Daoy (cell line): ENCODE measurements at places on chromosomes 2 and 18.

GRCh38 chr2:178529194-178529593 is 48.9 kb downstream of the PLEKHA3 start:
- no peak for DNase-seq

DNA sequence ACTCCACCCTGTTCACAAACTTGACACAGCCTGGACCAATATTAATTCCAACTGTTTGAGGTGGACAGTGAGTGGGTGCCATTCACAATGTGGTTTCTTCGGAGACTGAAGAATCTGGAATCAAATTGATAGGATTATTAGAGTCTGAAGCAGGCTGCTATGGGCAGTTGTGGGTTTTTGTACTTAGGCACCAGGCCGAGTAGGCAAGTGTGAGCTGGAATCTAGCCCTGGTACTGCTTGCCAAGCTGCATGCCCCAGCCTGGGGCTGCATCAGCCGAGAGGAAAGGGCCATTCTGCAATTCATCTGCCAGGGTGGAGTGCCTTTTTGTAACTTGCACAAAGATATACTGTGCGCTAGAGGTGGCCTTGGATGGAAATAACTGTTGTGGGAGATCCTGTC is 654.7 kb upstream of the FANCL start:
- no peak for DNase-seq

DNA sequence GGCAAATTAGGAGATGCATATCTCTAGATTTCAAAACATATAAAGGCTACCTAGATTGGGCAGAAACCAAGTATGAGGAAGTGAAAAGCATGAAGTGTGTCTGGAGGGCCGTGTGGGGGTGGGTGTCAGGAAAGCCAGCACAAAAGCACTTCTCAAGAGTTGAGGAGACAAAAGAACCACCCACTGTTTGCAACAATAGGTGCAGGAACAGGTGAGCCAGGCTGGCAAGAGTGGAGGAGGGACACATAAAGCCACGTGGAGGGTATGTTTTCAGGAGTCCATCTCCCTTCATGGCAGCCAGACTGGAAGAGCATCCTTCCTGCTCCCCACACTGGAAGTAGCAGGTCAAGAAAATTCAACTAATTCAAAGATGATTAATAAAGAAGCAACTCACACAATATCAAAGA is 96.4 kb downstream of the CERS6 start:
- DNase-seq = no peak

- no peak for DNase-seq
Measured at GRCh38 chr2:238241970-238242369, 2.1 kb upstream of the HES6 start.

DNA sequence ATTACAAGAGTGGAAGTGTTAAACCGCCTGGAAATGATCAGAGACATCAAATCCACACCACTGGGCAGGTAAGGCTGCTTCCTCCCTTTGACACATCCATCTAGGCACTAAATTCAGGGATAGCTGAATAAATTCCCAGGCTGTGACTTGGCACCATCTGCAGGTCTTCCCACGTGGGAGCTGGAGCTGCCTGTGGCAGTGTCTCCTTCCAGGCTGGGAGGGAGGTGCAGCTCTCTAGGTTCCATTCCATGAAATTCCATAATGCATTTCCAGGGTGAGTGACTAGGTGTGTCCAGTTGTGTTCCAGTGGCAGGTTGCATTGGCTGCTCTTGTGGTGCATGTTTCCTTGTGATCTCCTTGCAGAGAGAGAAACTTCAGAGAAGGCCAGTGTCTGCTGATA is 188.9 kb upstream of the CXCR4 start:
- no peak for DNase-seq

DNA sequence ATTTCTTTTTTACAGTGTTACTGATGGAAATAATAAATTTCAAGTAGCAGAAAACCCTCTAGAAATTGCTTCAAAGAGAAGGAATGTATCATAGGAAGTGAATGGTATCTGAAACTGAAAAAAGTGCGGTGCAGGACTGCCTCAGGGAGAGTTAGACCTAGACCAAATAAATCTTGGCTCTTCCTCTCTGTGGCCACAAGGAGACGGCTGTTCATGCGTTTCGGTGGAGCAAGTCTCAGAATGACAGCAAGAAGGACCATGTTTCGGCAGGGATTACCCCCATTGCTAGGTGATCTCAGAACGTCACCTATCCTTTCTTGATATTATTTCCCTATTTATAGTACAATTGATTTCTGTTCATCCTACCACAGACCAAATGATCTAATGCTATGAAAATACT is 522.3 kb downstream of the SOX11 start:
- no peak for DNase-seq

- DNase-seq = no peak
Measured at GRCh38 chr2:27298391-27299080, 9.7 kb downstream of the UCN start.

GRCh38 chr18:41681138-41681880 is 273.7 kb upstream of the PIK3C3 start:
- DNase-seq = no peak

- DNase-seq = peak; percentile 85
Measured at GRCh38 chr2:224086226-224086914, 47.3 kb upstream of the SERPINE2 start.

DNA sequence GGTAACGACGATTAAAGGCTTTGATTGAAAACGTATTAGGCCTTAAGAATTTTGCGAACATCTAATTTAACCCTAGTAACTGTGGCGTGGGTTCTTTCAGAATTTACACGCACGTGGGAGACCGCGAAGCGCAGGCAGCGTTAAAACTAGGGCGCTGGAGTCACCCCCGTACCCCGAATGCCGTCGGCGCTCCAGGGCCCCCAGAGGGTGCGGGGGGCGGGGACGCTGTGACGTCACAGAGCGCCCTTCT is 673 bp upstream of the SMCHD1 start:
- DNase-seq = no peak

- no peak for DNase-seq
Measured at GRCh38 chr18:3170441-3171161, 49.2 kb downstream of the MYOM1 start.

DNA sequence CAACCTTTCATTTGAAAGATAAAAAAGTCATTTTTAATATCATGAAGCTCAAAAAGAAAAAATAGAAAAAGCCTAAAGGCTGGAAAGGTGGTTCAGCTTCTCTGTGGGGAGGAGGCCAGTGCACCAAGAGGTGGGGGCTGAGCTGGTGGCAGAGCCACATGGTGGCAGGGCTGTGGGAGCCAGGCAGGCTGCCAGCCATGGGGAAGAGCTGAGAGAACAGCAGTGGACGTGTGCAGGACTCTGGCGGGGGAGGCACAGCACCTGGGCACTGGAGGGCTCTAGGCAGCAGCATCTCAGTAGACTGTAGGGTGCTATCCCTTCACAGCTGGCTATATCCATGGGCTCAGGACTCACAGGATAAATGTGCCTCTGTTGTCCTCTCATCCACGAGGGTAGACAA is 47.8 kb downstream of the STK25 start:
- no peak for DNase-seq

- DNase-seq = no peak
Measured at GRCh38 chr2:45857867-45858520, 206.5 kb downstream of the PRKCE start.

GRCh38 chr2:41644936-41645335 is 402.9 kb upstream of the PKDCC start:
- DNase-seq = no peak

GRCh38 chr18:3297025-3297984 is 35.4 kb downstream of the MYL12B start:
- DNase-seq = no peak

DNA sequence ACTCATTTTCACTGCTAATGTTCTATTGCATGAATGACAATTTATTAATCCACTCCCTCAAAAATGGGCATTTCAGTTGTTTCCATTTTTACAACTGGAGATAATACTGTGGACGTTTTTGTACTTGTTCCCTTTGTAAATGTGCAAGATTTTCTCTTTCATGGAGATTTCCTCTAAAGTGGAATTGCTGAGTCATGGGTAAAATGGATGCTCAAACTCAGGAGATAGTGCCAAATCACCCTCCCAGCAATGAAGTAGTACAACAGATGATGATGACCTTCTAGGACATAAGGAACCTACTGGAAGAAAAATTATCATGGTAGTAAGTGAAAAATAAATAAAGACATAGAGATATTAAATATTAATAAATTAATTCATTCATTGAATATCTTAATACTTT is 460.8 kb upstream of the CHST9 start:
- no peak for DNase-seq

GRCh38 chr2:101873543-101873942 is 118.2 kb upstream of the IL1R2 start:
- DNase-seq = no peak

DNA sequence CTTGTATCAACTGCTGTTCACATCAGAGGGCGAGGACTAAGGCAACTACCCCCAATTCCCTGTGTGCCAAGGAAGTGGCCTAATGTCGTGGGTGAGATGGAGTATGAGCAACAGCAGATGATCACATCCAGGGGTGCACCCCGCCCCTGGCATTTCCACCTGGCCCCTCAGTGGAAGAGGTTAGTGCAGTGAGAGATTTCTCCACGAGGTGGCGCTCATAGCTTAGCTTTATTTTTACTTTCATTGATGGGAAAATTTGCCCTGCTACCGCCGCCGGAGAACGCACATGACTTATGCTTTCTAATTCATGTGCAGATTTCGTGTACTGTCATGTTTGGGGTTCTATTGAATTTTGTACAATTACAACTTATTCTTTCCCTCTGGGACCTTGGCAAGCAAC is 470.6 kb upstream of the MEX3C start:
- DNase-seq = no peak

DNA sequence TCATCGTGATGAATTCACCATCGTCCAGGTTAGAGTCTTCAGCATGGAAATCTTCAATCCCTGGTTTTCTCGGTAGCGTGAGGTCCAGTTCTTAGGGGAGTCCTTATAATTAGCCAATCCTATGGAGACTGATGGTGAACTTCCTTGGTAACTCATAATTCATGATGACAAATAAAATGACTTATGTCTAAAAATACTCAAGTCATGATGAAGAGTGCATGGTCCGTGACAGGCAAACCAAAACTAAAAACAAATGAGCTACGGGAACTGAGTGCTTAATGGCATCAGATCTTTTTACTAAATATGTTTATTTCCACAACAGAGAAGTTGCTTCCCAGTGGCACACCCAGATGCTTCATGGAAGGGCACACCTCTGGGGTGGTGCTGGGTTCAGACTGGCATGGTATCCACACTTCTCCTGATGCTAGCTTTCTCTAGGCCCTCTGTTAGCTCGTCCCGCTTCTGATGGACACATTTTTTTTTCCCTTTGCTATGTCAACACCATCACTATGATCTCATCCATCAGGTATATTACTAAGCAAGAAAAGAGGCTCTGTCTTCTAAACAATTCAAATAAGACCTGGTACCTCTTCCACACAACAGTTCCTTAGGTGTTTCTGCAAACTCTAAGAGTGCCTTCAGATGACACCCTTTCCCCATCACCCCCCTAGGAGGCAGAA is 92.8 kb upstream of the NEDD4L start:
- DNase-seq = no peak

DNA sequence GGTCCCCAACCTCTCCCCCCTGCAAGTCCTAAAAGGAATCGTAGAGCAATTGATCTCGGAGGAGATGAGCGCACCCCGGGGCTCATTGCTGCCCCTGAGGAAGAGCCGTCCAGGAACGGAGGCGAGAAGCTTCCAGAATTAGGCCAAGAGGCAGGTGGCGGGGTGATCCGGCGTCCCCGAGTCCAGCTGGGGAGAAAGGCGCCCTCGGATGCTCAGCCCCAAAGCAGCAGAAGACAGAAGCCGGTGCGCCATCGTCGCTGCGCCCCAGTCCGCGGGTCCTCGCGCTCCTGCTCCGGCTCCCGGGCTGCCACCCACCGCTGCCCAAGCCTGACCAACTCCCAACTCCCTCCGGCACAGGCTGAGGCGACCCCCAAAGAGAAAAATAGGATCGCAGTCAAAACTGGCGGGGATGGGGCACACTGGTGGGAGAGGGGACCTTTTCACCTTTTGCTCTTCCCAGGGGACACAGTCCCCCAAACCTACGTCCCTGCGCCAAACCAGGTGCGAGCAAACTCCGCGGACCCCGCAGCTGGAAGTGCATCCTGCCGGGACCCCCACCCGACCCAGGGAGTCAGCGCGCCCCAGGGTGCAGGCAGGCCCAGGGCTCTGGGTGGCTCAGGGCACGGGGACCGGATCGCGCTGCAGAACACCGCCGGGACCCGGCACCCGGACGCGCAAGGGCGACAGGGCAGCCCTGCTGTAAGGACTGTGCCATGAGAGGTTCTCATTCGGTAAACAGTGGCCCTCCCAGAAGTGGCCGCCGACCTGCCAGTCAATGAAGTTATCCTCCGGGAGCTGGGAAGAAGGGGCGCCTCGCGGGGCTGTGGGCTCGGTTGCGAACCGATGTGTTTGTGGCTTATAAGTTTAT is 8.4 kb upstream of the MEIS1 start:
- no peak for DNase-seq

DNA sequence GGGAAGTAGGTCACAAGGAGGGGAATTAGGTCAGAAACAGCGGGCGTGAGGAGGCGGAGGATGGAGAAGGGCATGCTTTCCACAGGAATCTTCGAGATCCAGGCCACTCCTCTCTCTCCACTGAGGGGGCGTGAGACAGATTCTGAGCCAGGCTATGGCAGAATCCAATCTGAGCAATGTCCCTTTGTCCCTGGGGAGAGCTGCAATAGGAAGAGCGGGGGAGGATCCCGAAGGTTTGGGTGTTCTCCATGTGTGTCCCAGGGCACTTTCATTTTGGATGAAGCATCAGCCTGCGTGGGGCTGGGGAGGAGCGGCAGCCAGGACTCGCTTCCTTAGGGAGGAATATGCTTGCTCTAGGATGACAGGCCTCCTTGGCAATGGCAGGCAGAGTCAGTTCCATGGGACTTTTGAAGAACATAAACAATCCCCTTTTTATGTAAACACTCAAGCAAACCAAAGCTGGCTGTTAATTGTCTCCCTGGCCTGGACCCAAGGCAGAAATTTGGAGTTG is 84.0 kb downstream of the LIPG start:
- DNase-seq = peak; percentile 22

DNA sequence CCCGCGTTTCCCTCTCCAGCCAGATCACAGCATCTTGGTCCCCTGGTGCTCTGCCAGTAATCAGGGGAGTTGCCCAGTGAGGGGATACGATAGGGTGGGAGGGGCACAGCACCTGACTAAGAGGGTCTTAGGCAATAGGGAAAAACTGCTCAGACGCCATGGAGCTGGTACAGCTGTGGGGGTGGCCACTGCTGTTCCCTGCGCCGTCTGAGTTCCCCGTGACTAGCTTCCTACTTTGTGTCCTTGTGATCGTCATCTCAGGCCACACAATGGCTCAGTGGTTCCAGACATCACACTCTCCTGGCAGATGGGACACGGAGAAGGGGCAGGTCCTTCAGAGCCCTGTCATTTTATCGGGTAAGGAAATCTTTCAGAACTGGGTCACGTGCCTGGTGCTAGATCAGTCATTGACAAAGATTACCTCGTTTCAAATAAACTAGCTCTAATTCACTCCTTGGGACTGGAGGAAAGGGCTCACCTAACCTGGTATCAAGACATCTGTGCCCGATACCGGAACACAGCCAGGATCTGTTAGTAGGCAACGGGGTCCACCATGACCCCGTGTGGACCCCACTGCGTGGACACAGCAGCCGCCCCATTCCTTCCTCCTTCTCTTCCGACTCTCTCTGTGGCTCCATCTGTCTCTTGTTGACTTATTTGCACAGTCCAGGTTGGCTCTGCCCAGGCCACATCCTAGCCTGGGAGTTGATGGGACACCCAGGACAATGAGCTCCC is 101.6 kb downstream of the PTGR3 start:
- DNase-seq = no peak
